ENCODE measurements at places on chromosomes 3 and 15.

- DNase-seq: no peak
Measured at GRCh38 chr15:71051539-71051938, 63.7 kb upstream of the THSD4 start.

- DNase-seq: no peak
Measured at GRCh38 chr3:142947799-142948575, 15.5 kb downstream of the PAQR9 start.

GRCh38 chr3:115825046-115825445 lies 201.7 kb downstream of the GAP43 start:
- no peak for DNase-seq

GRCh38 chr3:33171580-33171979 lies 47.0 kb downstream of the SUSD5 start:
- no peak for DNase-seq

- no peak for DNase-seq
Measured at GRCh38 chr3:154783061-154783460, 297.1 kb upstream of the MME start.

DNA sequence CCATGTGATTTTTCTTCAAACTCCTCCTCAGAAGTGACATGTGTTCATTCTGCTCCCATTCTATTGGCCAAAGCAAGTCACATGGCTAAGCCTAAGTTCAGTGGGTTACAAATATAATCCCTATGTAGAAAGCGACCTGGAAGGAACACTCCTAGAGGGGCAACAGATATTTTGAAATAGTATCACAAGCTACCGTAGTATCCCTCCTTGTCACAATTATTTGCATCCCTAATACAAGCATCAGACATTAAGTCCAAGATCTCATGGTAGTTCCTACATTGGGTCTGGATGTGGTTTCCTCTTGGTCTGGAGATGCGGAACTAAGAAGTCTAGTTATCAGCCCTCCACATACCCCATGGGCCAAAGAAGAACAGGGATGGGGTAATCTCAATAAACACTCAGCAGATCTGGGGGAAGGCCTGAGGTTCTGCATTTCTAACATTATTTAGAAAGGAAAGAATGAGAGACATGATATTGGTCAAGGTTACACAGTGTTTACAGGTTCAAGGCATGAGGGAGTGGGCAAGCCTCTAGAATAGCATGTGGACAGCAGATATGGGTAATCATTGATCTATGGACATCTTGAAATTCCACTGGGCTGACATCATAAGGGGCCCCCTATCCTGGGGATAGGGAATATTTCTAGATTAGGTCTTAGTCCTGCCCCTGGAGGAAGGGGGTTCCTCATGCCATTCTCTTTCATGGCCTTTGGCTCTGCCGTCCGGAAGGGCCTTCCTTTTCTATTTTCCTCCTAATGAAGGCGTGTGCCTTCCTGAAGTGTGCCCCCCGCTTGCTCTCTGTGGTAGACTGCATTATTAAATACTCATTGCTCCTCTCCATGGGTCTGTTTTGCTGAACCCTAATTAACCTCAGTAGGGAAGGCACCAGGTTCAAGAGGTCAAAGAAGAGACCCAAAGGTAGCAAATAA lies 17.8 kb upstream of the ABHD2 start:
- no peak for DNase-seq

DNA sequence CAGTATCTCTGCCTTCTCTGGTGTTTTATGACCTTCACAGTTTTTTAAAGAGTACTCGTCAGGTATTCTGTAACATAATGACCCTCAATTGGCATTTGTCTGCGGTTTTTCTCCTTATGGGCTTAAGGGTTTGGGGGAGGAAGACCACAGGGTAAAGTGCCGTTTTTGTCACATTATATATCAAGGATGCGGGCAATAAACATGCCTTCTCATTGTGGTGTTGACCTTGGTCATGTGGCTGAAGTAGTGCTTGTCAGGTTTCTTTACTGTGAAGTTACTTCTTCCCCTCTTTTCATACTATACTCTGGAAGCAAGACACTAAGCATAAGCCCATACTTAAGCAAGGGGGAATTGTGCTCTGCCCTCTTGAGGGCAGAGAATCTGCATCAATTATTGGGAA lies 16.6 kb downstream of the CAPN3 start:
- no peak for DNase-seq

- DNase-seq: no peak
Measured at GRCh38 chr3:146203776-146204175, 42.8 kb upstream of the PLOD2 start.

GRCh38 chr3:112346491-112347122 lies 13.7 kb downstream of the CD200 start:
- DNase-seq: no peak

GRCh38 chr3:127770671-127771355 lies 51.5 kb downstream of the MGLL start:
- peak; percentile 27 for DNase-seq

DNA sequence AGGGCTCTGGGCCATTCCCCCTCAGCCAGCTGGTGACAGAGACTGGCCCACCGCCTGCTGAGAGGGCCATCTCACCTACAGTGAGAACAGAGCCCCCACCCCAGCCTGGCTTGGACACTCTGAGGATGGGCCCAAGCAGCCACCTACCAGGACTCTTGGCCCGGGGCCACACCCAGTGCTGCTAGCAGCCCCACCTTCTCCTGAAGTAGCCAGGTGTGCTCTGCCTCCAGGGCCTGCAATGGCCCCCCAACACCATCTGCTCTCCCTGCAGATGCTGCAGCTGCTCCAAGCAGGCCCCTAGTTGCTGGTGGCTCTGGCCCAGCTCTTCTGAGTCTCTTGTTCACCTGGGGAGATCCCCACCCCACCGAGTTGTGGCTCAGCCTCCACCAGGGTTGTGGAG lies 6.8 kb upstream of the CLK3 start:
- DNase-seq: no peak

DNA sequence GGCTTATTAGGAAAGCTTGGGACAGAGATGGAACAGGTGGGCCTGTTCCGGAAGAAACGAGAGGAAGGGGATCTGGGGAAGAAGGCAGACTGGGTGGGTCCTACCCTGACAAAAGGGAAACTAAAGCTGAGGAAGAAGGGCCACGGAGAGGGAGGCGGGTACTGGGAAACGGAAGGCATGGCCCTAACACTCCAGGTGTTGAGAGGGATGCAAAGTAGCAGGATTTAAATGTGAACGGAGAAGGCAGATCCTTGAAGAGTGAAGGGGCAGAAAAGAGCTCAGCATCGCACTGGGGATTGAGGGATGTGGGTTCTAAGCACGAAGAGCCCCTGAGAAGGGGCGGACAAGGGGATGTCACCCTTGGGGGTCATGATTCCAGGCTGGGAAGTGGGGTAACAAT lies 735 bp downstream of the STIMATE start:
- DNase-seq: no peak

- no peak for DNase-seq
Measured at GRCh38 chr3:154062513-154062912, 58.7 kb upstream of the ARHGEF26 start.

DNA sequence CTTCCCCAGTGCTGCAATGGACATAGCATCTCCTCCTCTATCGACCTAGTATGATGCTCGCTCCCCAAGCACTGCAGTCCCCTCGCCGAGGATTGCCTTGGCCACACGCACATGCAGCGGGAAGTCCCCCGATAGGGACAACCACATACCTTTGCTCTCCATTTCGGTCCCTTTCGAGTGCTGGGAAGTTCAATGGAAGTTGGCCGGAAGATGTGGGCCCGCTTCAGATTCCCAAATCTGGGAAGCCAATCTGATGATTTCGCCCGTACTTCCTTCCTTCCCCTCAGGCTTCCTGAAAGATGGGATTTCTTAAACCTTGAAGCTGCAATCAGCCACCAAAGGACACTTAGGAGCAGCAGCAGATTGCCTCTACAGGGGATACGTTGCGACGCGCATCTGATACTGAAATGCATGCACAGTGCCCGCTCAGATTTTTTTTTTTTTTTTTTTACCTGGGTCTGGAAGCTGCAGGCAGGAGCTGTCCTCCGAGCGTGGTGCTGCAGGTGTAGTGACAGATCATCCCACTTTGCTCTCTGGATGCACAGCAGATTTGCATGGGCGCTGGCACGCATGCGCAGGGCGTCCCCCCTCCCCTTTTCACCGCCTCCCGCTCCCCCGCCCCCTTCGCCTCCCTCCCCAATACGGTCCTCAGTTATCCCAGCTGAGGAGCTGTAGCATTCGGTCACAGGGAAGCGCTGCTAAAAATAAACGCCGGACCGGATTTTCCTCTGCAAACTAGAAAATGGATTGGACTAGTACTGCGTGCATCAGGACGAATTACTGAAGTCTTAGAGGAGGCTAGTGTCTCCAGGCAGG lies at the start of gene FGF12:
Gene FGF12 (minus strand): TSS at position 510 of the 816 bp plus-strand sequence.
- DNase-seq: peak; percentile 56

DNA sequence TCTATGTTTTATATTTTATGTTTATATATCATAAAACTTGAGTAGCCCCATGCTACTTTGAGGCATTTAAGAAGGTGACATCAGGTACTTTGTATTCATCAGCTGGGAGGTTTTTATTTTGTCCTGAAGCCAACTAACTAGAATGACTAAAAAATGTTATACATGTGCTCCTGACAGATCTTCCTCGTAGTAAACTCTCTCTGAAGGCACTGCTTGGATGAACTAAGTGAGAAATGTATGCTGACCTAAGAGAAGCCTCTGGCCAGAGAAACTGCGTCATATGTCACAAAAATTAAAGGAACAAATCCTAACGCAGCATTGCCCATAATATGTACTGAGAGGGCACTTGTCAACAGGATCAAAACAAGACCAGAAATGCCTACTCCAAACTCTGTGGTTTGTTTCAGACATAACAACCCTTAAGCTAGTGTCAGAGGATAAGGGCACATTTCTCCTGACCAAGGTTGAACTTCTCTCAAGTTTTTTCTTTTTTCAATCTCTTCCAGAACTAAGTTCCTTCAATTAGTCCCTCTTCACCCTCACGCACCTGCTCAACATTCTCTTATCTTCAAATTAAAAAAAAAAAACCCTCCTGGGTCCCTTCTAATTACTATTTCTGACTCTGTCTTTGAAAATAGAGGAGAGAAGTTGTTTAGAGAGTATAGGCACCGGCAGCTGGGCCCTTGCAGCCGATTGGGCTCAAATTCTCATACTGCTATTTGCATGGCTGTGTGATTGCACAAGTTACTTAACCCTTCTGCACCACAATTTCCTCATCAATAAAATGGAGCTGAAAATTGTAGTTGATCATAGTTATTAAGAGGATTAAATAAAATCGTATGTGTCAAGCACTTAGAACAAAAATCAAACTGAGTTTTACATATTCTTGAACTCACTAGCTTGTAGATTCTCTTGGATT lies 159.0 kb downstream of the FRMD5 start:
- DNase-seq: no peak

- no peak for DNase-seq
Measured at GRCh38 chr15:65196637-65197336, 11.6 kb upstream of the CLPX start.

DNA sequence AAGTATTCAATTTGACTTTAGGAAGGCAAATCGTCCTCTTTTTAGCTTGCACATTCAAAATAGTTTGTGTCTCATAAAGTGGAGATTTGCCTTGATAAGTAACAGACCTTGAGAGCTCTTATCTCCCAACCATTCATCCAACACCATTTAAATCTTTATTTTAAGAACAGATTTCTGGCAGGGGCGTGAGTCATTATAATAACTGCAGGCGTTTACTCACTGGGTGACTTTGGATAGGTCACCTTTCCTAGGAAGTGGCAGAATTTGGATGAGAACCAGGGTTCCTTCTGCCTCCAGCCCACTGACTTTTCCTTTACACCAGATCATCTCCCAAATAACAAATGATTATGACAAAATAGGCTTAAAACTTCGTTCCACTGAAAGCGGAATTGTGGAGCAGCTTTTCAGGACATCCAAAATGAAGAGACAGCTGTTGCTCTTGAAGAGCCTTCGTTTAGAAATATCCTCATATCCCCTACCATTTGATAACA lies 5.0 kb downstream of the LMCD1 start:
- no peak for DNase-seq

DNA sequence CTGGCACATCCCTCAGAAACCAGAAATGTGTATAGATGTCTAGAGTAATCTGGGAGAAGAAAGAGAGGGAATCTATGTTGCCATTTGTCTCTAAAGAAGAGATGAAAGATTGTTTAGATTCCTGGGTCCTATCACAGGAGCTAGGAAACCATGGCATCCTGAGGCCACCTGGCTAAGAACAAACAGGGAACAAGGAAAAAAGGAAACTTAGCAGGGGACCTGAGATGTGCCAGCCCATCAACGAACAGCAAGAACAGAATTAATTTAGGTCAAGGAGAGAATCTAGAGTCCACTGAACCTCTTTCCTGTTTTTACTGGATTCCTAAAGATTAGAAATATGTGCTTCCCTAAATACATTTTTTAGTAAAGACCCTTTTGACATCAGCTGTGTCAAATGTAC lies 30.3 kb downstream of the IP6K1 start:
- no peak for DNase-seq

GRCh38 chr3:13544293-13544831 lies 4.6 kb upstream of the FBLN2 start:
- no peak for DNase-seq

DNA sequence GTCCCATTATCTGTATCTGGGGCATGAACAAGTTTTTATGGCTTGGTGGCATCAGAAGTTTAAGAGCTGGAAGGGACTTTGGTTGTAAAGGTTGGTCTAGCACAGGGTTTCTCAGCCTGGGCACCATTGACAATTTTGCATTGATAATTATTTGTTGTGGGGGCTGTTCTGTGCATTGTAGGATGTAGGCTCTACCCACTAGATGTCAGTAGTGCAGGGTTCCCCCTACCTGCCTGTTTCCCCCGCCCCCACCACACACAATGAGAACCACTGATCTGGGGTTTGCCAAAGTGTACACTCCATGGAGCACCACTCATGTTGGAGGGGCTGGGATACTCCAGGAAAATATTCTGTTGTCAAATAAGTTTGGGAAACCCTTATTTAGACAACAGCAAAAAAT lies 42.7 kb downstream of the PLCL2 start:
- DNase-seq: no peak

DNA sequence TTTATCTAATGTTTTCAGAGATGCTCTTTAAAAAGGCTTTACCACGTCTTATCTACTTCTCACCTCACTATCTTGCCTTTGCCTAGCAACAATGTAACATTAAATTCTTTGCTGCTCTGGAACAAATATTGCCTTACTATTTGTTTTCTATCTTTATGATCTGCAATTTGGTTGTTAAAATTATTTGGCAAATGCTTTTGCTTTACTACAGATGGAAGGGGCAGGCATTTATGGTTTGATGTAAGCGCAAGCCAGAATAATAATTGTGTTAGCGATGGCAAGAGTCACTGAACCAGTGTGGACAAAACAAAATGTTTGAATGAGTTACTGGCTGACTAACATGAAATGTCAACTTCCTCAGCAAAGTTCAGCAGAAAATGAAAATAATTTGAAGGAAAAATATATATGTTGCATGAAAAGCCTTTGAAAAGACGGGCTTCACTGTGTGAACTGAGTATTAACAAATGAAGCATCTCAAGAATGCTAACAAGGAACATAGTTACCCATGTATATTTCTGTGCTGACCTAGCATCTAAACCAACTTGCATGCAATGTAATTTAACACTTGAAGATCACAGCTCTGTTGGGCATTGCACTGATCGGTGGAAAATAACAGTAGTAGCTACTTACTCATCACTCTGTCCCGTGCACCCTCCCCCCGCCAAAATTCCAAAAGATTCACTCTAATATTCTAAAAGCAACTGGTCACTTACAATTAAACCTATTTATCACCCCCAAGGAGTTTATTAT lies 454.0 kb upstream of the ARHGEF26 start:
- no peak for DNase-seq

GRCh38 chr3:104941785-104942184 lies 424.9 kb upstream of the ALCAM start:
- no peak for DNase-seq
